EH (cell line): ENCODE measurements at places on chromosomes 11 and 22.
A peak's percentile ranks its signal among the peaks of the same experiment; 100 is the strongest.

DNA sequence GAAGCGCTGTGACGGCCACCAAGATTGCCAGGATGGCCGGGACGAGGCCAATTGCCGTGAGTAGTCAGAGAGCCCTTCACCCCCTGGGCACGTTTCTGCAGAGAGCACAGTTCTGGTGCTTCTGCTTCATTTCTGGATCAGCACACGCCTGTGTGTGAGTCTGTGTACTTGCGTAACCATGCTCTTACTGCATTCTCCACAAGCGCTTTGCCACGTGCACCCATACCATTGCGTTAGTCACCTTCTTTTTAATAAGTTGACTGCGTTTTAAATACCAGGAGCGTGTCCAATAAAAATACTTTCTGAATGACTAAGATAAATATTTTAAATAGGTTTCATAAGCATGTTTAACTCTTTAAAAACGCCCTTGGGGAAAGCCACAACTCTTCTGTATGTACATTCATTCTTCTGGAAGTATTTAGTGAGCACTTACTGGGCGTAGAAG, 143.0 kb upstream of the SORL1-AS1 start:
- DNase-seq = peak; percentile 100

DNA sequence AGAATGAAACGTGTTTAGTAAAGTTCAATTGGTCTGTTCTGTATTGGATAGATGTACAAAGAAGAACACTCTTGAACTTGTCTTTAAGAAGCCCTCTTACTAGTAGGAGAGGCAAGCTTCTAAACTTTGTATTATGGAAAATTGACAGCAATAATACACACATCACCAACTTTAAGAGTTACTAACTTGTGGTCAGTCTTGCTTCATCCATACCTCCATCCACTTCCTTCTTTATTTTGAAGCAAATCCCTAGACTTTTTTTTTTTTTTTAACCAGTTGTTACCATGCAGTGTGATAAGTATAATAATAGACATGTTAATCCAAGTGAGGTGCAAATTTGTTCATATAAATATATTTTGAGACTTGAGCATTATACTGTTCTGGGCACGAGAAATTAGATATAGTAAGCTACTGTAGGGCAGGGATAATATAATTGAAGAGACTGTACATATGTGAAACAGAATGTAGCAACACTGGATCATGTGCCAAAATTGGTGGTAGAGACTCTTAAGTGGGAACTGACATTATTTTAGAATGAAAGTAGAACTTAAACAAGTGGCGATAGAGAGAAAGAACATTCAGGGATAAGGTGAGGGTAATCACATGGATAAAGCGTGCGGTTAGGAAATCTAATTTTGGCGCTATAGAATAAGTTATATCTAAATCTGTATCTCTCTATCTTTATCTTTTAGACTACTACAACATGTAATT, 6.5 kb downstream of the FAR1 start:
- DNase-seq = no peak

GRCh38 chr11:61055776-61056175, 46.5 kb upstream of the CD5 start:
- DNase-seq = no peak

DNA sequence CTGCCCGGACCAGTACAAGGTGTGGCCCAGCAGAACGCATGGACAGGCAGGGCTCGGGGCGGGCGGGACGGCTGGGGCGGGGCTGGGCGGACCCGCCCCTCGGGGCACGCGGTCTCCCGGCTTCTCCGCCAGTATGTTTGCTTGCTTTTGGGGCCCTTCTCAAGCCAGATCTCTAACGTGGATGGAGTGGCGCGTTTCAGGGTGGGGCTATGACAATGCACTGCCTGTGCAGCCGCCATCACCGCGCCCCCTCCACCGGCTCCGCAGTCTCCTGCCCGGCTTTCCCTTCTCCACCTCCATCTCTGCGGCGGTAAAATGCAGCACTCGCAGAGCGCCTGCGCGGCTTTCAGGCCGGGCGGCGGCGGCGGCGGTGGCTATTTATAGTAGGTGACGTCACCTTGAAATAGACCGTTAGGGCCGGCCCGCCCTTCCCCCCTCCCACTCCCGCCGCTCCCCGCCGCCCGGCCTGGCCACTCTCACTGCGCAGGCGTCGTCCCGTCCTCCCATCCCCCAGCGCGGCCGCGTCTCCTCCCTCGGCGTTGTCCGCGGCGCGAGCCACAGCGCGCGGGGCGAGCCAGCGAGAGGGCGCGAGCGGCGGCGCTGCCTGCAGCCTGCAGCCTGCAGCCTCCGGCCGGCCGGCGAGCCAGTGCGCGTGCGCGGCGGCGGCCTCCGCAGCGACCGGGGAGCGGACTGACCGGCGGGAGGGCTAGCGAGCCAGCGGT, at the start of gene YWHAH:
Gene YWHAH (plus strand): TSS at position 558 of the 722 bp plus-strand sequence. CDS start 199 bp downstream, outside the sequence.
- DNase-seq = peak; percentile 94

DNA sequence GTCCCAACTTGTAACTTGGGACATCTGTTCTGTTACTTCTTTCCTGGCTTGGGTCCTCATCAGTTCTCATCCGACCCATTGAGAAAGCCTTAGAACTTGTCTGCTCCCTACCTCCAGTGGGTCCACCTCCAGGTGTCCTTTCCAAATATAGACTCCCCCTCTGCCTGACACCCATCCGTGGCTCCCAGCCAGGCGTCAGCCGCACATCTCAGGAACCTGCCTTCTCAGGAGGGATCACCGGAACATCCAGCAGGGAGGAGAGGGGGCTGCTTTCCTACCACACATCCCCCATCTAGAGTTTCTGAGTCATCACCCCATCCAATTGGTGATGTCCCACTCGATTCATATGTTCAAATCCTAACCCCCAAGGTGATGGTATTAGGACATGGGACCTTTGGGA, 36.5 kb downstream of the C11orf91 start:
- no peak for DNase-seq

DNA sequence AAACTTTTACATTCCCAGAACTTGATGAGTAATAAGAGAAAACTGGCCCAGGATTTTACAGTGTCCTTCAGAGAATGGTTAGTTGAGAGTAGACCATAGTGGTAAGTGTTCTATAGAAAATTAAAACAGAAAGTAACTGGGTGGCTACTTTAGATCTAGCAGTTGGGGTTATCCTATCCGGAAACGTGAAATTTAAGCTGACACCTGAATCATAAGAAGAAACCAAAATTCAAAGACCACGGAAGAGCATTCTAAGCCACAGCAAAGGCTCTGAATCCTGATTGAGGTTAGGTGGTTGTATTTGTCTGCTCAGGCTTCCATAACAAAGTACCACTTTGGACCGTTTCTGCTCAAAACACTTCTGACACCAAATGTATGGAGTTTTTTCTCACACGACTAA, 34.0 kb downstream of the TTC17 start:
- DNase-seq = no peak

DNA sequence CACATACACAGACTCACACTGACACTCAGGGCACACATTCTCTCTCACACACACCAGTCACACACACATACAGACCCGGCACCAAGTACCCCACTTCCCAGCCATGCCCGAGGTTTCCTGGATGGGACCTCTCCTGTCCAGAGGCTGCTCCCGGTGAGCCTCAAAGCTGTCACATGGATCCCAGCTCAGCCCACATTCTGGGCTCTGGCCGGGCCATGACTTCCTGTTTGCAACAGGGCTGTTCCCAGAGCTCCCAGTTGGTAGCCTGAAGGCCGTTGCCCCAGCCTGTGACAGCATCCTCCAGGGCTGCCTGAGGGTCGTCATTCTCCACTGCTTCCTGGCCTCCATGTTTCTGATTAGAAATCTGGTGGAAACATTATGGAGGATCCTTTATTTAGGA, 14.6 kb upstream of the CYP2D6 start:
- DNase-seq = peak; percentile 16

GRCh38 chr11:43582863-43583462, 97.6 kb upstream of the HSD17B12 start:
- no peak for DNase-seq

- DNase-seq = peak; percentile 48
Measured at GRCh38 chr11:19187114-19187832, 14.5 kb downstream of the CSRP3 start.

GRCh38 chr11:13468750-13469149, 5.7 kb upstream of the BTBD10 start:
- DNase-seq = no peak

GRCh38 chr11:36362902-36363301, 66.8 kb downstream of the PRR5L start:
- peak; percentile 91 for DNase-seq

DNA sequence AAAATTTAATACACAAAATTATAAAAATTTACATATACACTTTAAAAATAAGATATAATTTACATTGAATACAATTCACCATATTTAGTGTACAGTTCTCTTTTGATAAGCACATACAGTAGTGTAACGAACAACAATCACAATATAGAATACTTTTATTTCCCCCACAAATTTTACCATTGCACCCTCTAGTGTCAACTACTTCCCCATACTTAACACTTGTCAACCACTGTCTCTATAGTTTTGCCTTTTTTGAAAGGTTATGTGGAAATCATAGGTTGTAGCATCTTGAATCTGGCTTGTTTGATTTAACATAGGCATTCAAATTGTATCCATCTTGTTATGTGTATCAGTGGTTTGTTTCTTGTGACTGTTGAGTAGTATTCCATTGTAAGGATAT, 21.3 kb upstream of the PANX1 start:
- no peak for DNase-seq

DNA sequence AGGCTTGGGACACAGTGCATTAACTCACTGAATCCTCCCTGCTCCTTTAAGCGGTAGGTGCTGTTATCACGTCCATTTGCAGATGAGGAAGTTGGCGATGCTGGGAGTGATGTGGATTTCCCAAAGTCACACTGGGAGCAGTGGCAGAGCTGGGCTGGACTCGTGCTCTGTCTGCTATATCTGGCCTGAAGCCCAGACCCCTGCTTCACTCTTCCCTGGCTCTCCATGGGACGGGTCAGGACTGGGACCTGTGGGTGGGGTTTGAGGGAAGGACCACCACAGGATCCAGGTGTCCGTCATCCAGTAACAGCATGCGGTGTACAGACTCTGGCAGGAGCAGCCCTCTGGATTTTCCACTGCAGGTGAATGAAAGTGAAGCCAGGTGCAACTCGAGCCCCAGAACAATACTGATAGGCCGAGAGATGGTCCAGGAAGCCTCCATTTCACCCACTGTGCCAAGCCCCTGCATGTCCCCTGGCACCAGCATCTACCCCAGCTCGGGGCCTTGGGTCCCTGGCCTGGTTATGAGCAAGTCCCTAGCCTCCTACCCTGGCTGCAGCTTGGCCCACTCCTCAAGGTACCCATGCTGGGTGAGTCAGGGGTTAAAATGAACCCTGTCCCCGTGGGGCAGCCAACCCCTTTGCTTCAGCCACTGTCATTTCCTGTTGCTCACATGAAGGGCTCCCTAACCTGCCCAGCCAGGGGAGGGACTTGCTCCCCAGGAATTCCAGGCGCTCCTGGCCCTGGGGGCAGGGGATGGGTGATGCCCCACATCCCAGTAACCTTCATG, 4.2 kb downstream of the USP2 start:
- no peak for DNase-seq

- DNase-seq = peak; percentile 99
Measured at GRCh38 chr22:40950962-40951794, at the start of gene RBX1. TSS of gene RBX1 (plus strand) at chr22:40951378. CDS start at chr22:40951399, 21 bp downstream.

DNA sequence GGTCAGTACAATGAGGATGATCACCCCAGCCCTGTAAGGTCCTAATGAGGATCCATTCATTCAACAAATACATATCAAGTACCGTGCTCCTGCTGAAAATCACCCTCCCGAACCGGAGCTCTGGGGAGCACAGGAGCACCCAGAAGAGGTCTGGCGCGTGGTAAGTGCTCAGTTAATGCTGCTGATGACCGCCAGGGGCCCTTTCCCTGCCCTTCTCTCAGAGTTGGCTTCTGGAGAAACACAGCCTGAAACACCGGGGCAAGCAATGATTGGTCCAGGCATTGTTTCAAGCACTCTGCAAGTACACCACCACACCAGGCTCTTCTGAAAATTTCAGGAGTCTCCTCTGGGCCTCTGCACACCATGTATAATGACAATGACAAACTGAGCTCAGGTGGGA, 3.8 kb upstream of the CCDC86 start:
- DNase-seq = peak; percentile 38

DNA sequence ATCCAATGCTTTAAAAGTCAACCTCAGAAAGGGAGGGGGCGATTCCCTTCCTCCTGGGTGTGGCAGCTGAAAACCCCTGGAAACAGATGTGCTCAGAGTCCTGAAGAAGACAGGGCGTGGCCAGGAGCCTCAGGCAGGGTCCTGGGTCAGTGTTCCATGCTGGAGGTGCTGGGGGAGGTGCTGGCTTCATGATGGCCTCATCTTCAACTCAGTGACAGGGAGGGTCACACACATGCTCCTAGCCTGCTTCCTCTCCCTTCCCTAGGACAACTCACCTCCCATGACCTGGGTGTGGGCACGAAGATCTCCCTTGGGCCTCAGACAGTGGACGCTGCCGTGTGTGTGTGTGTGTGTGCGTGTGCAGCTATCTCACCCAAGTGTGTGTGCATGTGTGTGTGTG, 245.6 kb upstream of the B3GAT1 start:
- no peak for DNase-seq

DNA sequence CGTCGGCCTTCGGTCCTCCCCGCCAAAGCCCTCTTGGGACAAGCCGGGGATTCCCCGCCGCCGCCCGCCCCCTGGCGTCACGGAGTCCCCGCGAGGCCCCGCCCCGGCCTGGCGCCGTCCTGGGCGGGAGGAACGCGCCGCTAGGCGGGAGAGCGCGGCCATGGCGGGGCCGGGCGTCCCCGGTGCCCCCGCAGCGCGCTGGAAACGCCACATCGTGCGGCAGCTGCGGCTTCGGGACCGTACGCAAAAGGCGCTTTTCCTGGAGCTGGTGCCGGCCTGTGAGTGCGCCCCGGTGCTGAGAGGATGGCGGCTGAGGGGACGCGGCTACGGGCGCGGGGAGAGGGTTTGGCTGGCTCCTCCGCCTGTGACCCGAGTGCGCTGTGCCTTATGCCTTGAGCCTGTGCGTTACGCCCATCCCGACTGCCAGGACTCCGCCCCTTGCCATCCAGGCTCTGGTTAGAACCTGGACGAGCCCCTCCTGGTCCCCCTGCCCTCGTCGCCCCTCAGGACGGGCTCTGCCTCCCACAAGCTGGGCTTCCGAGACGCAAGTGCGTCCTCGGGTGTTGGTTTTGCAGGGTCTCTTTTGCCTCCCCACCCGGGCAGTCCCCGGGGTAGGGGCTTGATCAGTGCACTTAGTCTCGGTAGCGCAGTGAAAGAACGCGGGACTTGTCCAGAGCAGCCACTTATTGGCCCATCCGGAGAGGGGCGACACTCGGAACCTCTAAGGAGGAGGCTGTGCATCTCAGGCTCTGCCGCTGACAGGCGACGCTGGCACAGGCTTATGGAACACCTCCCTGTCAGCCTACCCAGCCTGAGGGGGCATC, at the start of gene ATG16L2:
Gene ATG16L2 (plus strand): TSS at position 126 of the 824 bp plus-strand sequence. CDS start 35 bp downstream, at position 161.
- DNase-seq = peak; percentile 85

DNA sequence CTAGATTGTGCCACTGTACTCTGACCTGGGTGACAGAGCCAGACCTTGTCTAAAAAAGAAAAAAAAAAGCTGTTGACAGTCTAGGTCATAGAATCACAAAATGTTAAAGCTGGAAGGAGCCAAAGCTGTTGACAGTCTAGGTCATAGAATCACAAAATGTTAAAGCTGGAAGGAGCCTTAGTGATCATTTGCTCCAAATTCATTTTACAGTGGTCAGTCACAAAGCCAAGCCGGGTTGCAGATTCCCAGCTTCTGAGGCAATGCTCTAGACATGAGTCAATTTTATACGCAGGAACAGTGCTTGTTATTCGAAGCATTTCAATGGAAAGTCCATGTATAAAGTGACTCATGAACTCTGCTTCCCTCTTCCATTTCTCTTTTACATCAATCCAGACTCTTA, 47.4 kb downstream of the SYT13 start:
- DNase-seq = peak; percentile 68
